ENCODE measurements at places on chromosomes 7 and 10. TPM values are rescaled to one million over a fixed set of nuclear protein-coding genes. Genes with fewer than 3 reads are reported as not detected.
A peak's percentile ranks its signal among the peaks of the same experiment; 100 is the strongest.

The DMTF1 gene
- total RNA-seq: 44.7 TPM

The CLCN1 gene
- not detected for total RNA-seq

The ZC3HAV1L gene
- total RNA-seq: 22.2 TPM

The C1GALT1 gene
- 37.5 TPM for total RNA-seq

- no peak for DNase-seq
Measured at GRCh38 chr10:95547791-95548435, 13.3 kb downstream of the SORBS1 start.

GRCh38 chr7:155466142-155466813 is 8.3 kb downstream of the EN2 start:
- DNase-seq: peak; percentile 58

DNA sequence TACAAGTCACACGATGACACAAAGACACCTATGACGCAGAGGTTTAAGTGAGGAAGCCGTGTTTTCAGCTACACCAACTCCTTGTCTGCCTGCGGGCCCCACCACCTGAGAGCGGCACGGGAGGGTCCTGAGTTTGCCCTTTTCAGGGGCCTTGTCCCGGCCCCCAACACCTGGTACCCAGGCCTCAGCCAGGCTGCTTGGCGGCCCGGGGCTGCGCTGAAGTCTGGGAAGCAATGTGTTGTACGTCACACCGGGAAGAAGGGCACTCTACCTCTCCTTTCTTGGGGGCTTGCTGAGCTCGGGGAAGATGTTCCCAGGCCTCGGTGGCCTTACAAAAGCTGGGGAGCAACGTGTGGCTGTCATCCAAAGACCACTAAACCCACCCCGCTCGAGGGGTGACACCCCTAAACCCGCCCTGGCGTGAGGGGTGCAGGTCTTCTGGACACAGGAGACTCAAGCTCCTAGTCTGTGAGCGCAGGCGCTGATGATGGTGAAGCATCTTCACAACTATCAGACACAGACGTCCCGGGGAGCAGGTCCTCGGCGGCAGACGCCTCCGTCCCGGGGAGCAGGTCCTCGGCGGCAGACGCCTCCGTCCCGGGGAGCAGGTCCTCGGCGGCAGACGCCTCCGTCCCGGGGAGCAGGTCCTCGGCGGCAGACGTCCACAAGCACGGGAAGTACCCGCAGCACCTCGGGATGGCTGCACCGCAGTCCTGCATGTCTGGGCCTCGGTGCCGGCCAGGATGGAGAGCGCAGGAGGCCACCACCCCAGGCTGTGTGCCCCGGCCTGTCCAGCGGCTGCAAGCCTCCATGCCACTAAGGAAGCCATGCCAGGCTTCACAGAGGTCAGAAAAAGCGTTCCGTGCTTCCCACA is 15.4 kb downstream of the CFAP46 start:
- no peak for DNase-seq

GRCh38 chr7:81515009-81515408 is 254.8 kb downstream of the HGF start:
- no peak for DNase-seq

DNA sequence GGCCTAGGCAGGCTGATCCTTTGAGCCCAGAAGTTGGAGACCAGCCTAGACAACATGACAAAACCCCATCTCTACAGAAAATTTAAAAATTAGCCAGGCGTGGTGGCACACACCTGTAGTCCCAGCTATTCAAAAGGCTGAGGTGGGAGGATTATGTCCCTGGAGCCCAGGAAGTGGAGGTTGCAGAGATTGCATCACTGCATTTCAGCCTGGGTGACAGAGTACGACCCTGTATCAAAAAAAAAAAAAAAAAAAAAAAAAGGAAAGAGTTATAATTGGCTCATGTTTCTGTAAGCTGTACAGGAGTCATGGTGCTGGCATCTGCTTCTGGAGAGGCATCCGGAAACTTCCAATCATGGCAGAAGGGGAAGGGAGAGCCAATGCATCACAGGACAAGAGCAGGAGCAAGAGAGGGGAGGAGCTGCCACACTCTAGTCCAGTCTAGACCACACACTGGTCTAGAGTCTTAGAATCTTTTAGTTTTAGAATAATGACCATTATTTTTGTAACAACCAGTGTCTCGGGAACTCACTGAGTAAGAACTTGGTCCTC is 16.8 kb downstream of the DOCK1 start:
- DNase-seq: no peak

GRCh38 chr7:158695726-158696452 is 8.7 kb downstream of the NCAPG2 start:
- DNase-seq: peak; percentile 79

GRCh38 chr10:86306628-86307278 is 59.8 kb downstream of the GRID1 start:
- no peak for DNase-seq

DNA sequence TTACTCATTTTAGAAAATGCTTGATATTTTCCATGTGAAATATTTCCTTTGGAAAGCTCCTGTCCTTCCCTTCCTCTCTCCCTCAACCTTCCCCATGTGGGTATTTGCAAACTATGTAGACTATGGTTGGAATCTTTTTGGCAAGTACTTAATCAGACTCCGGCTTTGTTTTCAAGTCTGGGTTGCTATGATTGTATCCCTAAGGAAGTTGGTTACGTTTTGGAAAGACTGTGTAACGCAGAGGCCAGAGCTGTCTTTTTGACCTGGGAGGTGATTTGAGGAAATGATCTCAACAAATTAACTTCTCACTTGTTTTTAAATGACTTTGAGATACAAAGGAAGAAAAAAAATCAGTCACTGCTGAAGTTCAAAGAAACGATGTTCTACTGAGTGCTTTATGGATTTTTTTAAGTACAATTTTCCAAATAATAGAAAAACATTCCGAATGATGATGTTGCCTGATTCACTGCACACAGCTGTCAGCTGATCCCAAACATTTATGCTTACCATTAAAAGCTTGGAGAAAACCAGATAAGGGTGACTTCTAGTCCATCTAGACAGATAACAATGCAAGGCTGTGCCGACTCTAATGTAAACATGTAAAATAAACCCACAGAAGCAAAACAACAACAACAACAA is 145.5 kb upstream of the CELF2 start:
- DNase-seq: no peak

DNA sequence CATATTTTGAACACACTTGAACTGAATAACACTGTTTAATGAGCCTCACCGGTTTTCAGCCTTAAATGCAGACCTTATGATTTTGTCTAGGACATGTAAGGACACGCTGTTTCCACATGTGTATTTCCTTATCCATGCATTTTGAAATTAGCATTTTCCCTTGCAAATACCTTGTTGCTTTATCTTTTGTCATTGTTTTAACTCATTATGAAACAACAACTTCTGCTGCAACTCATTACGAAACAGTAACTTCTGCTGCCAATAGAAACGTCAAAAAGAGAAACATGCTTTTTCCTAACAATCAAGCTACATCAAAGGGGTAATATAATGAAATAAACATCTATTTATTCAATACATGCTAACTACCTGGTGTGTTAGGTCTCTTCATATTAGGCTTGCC is 322.0 kb downstream of the AGMO start:
- no peak for DNase-seq

Data from G401 (cell line).